ENCODE measurements at places on chromosomes 5 and 9.

- no peak for DNase-seq
These were observed 286.7 kb downstream of the NFIB start for GRCh38 chr9:14027116-14027800.

DNA sequence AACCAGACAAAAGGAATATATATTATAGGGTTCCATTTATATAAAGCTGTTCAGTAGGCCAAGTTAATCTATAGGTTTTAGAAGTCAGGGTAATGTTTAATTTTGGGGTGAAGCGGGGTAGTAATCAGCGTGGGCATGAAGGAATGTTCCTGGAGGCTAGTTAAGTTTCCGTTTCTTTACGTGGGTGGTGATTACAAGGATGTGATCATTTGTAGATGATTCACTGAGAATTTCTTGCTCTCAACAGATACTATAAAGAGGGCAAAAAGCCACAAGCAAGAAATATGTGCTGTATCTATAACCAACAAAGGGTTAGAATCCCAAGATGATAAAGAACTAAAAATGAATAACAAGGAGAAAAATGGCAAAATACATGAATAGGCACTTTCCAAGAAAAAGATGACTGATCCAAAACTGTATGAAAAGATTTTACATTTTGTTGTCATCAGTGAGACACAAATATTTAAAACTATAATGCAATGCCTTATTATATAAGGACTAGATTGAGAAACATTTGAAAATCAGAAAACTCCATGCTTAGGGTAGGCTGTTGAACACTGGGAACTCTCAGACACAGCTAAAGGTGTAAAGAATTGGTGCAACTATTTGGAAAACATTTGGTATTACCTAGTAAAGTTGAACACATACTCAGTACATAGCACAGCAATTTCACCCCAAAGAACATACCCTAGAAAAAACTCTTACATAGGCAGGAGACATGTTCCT, 224.3 kb upstream of the S1PR3 start:
- DNase-seq: peak; percentile 87

DNA sequence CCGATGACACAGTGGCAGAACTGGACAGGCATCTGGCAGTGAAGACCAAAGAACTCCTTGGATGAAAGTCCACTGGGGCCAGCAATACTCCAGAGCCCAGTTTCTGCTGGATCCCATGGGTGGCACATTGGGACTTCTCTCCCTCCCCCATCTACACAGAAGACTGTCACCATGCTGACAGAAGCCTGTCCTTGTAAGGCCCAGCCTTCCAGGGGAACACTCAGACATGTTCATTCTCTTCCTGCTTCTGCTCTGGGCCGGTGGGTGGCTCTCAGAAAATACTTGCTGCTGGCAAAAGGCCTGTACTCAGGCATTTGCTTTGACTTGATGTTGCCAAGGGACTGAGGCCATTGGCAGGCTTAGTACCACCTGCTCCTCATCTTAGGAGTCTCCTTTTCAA, 48.3 kb upstream of the PTGS1 start:
- no peak for DNase-seq

DNA sequence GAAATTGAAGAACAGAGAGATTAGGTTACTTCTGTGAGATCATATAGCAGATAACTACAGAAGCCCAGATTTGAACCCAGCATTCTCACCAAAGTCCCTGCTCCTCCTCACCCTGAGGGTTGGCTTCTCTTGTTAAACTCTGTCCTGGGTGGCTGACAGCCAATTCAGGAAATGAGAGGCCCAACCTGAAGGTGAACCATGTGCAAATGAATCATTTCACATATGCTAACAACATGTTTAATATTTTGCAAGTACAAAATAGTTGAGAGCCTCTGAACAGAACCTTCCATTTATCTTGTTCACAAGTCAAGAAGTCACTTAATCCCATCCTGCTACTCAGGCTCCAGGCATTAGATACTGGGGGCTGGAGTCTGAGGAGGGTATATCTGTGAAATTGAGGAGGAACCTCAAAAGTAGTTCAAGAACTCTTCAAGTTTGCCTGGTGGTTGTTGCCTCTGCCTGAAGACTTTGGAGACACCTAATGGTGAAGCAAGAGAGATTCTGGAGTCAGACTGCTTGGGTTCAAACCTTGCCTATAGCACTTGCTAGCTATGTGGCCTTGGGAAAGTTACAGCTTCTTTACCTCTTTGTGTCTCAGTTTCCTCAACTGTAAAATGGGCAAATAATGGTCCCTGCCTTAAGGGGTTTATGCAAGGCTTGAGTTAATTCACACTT, 564.0 kb downstream of the PSAT1 start:
- DNase-seq: peak; percentile 75

GRCh38 chr5:150077060-150077459, 9.3 kb downstream of the CSF1R start:
- DNase-seq: no peak

- no peak for DNase-seq
These were observed 102.4 kb downstream of the SMIM23 start for GRCh38 chr5:171888051-171888481.

DNA sequence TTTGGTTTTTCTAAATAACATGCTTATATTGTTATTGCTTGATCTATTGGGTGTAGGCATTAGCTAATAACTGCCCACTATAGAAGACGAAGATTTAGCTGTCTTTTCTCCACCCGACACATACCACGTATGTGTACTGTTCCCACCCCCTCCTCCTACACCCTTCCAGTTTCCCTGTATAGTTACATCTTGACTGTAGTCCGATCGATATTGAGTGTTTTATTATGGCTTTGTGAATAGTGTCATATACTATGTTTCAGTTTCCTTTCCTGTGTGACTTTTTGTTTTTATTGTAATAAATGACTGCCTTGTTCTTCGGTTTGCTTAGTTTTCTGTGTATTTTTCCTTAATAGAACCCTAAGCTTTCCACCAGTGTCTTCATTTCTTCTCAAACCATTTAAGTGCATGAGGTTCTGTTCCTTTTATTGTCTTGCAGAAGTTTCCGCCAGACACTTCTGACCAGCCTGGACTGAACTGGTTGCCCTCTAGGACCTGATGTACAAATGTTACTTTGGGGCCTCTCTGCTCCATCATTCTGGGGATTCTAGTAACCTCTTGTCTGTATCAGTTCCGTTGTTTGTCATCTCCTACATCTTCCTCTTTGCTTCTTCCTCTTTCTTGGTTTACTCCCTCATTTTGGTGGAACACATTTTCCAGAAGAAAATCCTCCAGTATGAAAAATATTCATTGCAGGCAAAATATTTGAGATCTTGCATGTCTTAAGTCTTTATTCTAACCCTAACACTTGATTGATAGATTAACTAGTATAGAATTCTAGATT, 61.8 kb downstream of the PRKACG start:
- no peak for DNase-seq

DNA sequence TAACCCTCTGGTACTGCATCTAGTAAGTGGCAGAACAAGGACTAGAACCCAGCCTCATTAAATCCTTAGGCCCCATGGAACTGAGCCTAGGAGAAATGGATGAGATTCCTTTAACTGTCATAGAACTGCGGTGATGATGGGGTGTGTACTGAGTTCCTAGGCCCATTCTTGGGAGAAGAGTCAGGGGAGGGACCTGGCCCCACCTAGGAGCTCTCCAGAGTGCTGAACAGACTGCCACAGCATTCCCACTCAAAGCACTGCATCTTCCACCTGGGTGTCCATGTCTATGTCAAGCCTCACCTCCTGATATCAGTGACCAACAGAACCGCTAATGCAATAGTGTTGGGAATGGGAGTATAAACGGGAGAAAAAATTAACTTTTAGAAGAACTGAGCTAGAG, 36.6 kb downstream of the TTLL11 start:
- DNase-seq: peak; percentile 37

GRCh38 chr9:36818242-36818938, 215.7 kb downstream of the PAX5 start:
- DNase-seq: peak; percentile 8

DNA sequence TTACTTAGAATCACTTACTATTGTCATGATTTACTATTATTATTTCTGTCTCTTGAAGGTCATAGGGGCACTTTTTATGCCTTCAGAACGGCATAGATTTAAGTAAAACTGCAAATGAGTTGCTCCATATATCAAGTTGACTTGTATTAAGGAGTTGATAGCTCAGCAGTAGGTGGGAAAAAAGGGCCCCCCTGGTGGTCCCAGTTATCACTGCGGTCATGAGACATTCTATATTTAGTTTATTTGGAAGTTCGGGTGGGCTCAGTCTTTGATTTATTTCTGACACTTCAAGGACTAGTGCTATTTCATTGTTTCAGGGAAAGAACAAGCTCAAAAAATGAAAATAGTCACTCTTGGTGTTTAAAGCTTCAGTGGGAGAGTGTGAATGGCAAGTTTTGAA, 159.3 kb downstream of the SLC24A2 start:
- no peak for DNase-seq

GRCh38 chr9:86494644-86495111, 140.5 kb upstream of the TUT7 start:
- peak; percentile 73 for DNase-seq

DNA sequence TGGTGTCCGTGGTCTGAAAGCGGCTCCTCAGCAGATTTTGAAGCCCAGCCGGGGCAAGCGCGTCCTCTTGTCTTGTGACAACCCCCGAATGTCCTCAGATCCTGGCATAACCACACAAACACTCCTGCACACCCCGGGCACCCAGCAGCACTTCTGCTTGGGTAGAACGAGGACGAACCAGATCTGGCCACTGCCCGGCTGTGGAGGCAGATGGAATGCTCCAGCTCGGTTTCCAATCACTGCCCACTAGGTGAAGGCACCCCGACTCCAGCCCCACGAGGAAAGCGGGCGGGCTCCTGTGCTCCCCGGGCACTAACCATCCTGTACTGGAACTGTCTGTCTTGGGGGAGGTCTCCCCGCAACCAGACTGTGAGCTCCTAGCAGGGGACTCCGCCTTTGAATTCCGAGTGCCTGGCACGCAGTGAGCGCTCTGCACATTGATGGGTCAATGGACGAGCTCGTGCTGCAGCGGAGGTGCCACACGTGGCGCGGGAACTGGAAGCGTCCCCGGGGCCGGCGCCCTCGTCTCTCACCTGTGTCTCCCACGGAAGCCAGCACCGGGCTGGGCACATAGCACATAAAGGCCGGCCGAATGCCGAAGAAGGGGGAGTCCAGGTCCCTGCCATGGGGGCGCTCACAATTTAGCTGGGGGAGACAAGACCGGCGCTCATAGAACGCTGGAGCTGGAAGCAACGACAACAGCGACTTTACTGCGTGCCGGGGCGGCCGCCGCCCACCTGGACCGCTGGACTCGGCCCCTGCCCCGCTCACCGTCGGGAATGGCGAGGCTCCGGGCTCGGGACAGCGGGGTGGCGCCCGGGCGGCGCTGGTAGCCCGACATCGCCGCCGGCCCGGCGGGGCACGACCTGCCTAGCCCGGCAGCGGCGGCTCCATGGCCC, 608 bp downstream of the ENTR1 start:
- DNase-seq: peak; percentile 78

DNA sequence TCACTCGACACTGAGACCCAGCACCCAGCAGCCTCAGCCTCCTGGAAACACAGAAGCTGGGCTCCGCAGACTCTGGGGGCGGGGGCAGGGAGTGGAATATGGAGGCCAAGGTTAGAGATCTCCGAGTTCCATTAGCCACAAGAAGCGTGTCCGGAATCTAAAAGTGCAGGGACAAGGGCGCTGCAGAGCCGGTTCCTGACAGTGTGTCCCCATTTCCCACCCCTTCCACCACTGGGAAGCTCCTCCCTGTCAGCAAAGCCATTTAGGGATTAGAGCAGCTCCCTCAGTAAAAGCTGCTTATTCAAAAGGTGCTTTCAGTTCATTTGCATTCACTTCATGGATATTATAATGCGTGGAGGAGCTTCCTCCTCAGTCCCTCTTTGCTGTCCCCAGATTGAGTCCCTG, 74.1 kb upstream of the HSPA9 start:
- no peak for DNase-seq

DNA sequence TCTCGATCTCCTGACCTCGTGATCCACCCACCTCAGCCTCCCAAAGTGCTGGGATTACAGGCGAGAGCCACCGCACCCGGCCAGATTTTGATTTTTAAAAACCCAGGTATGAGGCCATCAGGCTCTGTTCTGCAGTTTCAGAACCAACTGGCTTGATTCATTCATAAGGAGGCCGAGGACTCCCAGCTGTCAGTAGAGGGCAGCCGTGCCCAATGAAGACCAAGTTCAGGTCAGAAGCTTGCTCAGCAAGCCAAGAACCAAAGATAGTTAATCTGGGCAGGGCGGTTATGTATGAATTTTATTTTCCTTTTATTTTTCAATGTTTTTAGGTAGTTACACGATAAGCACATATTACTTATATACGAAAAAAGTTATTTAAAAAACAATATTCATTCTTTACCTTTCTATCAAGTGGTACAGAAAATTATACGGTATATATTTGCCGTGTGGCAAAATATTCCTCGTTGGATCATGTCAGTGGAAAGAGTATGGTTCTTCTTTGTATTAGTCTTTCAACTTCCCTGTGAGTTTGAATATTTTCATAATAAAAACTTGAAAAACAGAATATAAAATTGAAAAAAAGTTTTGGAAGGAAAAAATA, 18.0 kb downstream of the MGAT1 start:
- peak; percentile 94 for DNase-seq

GRCh38 chr5:154493274-154493673, 15.2 kb upstream of the HAND1 start:
- no peak for DNase-seq

- no peak for DNase-seq
These were observed 213.5 kb downstream of the MEF2C start for GRCh38 chr5:88669371-88670050.

DNA sequence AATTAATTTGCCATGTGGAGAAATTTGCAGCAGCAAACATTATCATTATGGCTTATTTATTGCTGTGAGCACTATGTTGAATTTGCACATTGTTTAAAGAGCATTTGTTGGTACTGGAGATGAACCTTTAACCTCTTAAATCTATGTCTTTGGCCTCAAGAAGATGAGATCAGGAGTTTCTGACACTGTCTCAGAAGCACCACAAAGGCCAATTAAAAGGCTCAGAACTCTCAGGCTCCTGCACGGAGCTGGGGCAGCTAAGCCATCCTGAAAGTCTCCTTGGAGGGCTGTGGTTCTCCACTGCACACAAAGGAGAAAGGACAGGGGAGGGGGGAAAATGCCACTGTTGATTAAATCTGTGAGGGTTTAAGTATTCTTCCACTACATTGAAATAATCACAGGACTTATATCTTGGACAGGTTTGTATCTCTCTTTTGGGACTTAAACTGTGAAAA, 33.1 kb downstream of the ZNF366 start:
- DNase-seq: no peak

DNA sequence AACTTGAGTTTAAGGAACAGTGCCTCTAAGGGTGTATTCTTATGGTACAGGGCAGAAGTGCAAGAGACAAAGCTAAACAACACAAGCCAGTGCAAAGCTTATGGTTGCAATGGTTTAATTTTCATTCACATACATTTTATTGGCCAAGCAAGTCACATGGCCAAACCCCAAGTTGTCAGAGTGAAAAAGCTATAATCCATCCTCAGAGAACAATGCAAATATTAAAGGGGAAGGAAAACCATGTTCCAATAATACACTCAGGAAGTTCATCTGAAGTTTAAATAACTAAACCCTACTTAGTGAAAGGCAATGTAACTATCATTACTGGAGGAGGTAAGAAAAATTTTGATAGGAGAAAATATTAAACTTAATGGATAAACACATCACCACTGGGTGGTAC, 26.6 kb upstream of the TLR4 start:
- no peak for DNase-seq

All from GM23248 (cell line).